CD4-positive, alpha-beta T cell treated with Interleukin-10 for 1 hour (primary cell): ENCODE measurements at places on chromosomes 7 and 10.

GRCh38 chr10:62059217-62059920, 157.9 kb downstream of the ARID5B start:
- DNase-seq, result no peak

DNA sequence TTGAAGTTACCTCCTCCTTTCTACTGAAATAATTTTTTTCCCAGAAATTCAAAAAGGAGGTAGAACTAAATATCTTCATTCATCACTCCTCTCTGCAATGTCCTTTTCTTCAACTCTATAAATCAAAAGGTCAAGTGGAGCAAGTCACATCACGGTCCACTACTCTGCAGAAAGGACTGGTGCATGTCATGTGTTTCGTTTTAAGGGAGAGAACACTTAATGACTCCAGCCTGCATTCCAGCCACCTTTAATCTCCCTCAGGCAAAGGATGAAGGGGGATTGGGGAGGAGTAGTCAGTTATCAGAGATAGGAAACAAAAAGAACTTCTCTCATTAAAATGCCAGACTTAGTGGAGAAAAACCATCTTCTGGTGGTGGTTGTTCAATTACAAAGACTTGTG, 78.9 kb downstream of the ANK3 start:
- DNase-seq, result no peak

DNA sequence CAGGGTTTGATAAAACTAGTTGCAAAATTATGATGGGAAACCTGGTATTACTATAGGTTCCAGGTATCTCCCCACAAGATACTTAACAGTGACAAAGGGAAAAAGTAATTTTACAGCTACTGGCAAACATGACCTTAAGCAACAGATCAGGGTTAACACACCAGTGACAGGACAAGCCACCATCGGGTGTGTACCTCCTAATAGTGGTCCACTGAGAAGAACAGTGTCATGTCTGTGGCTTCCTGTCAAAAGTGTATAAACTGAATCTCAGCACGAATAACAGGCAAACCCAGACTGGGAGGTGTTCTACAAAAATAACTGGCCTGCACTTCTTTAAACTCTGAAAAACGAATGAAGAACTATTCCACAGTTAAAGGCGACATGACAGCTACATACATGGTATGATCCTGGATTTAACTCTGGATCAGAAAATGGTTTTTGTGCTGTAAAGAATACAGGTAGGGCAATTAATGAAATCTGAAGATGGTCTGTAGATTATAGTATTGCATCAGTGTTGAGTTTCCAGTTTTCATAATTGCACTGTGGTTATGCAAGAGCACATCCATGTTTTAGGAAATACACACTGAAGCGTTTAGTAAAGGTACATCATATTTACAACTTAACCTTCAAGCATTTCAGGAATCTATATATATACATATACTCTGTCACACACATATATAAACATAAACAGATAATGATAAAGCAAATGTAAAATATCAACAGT, 32.0 kb upstream of the ARMS2 start:
- peak; percentile 60 for DNase-seq

DNA sequence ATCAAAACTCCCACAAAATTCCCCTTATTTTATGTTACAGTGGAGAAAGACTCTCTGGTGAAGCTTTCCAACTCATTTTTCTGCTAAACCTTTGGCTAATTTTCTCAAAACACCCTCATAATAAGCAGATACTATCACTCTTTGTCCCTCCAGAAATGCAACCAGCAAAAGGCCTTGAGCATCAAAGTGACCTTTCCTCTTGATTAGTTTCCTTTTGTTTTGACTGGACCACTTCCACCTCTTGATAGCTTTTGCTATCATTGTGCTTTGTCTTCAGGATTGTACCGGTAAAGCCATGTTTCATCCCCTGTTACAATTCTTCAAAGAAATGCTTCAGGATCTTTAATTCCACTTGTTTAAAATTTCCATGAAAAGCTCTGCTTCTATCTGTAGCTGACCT, 115.1 kb upstream of the SLC13A1 start:
- no peak for DNase-seq

DNA sequence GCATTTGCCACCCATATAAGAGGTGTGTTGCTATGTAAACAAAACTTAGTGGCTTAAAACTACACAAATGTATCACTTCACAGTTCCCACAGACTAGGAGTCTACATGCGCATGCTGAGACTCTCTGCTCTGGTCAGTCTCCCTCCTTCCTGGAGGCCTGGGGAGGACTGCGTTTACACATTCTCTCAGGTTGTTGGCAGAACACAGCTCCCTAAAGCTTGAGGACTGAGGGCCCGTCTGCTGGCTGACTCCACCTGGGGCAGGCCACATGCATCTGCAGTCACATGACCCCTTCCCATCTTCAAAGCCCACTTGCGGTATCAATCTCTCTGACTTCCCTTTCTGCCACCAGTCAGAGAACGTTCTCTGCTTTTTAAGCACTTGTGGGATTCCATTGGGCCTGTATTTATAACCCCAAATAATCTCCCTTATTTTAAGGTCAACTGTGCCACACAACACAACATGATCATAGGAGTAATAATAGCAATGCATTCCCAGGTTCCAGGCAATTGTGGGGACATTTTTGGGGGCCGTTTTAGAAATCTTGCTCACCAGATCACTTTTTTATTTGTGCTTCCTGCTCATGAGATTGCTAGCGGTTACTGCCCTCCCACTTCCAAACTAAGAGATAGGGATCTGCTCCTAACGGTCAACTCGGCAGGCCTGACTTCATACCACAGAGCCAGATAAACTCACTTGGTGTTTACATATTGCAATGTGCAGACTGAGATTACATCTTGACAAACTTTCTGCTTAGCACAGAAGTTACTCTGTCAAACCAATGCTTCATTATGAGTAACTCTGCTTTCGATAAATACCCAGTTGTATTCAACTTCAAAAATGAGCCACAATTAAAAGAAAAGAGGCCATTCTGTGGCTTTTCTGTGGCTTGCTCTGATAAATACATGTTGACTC, 96.3 kb downstream of the ALOX5 start:
- peak; percentile 47 for DNase-seq

GRCh38 chr10:29098423-29098822, 190.4 kb upstream of the LYZL1 start:
- DNase-seq, result no peak

GRCh38 chr7:94307399-94308048, 87.2 kb upstream of the COL1A2 start:
- no peak for DNase-seq

GRCh38 chr7:46880508-46881196, 701.3 kb downstream of the TNS3 start:
- DNase-seq, result no peak

DNA sequence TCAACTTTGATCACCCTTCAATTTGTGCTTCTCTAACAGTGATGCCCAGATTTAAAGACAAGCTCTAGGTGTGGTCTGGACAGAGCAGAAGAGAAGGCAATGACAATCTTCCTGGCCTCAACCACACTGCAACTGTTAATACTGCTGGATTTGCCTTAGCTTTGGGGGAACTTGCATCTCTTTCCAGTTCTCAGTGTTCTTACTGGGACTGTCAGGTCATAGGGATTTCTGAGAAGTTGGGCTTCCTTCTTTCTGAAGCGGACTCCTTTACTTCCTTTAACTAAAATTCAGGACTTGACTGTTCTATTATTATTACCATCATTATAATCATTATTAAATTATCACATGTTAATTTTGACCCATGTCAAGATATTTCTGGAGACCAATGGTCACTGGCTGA, 80.8 kb downstream of the OSBPL3 start:
- DNase-seq, result no peak

- no peak for DNase-seq
Measured at GRCh38 chr10:96456296-96456840, 57.4 kb downstream of the TLL2 start.

GRCh38 chr10:129161150-129161549, 305.9 kb upstream of the MGMT start:
- no peak for DNase-seq

GRCh38 chr7:156667110-156667426, 26.5 kb downstream of the RNF32 start:
- no peak for DNase-seq

- DNase-seq, result no peak
Measured at GRCh38 chr10:90205340-90205739, 503.9 kb downstream of the KIF20B start.

GRCh38 chr7:143210541-143210940, 11.3 kb upstream of the TAS2R40 start:
- no peak for DNase-seq

GRCh38 chr7:82506702-82507101, 63.1 kb upstream of the CACNA2D1 start:
- no peak for DNase-seq

GRCh38 chr7:88759230-88760135, at the start of gene ZNF804B:
TSS of gene ZNF804B (plus strand) at chr7:88759700. CDS start at chr7:88759977, 277 bp downstream.
- no peak for DNase-seq

GRCh38 chr7:69448071-69448470, 150.2 kb upstream of the AUTS2 start:
- DNase-seq, result no peak

- DNase-seq, result no peak
Measured at GRCh38 chr7:85612514-85612913, 425.7 kb upstream of the SEMA3D start.

DNA sequence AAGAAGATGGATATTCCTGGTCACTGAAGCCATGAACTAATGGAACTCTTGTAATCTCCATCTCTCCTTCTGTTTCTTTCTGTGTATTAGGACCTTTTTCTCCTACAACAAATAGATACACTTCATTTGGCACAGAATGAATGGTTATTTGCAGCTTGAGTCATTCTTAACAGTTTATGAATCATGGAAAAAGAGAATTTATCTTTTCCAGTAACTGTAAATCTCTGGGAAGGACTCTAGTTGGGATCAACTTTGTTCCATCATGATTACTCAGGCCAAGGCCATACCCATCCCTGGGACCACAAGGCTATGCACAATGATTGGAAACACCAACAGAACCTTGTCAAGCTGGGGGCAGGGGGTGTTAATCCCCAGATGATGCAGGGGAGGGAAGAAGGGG, 36.1 kb upstream of the MDFIC start:
- DNase-seq, result no peak

DNA sequence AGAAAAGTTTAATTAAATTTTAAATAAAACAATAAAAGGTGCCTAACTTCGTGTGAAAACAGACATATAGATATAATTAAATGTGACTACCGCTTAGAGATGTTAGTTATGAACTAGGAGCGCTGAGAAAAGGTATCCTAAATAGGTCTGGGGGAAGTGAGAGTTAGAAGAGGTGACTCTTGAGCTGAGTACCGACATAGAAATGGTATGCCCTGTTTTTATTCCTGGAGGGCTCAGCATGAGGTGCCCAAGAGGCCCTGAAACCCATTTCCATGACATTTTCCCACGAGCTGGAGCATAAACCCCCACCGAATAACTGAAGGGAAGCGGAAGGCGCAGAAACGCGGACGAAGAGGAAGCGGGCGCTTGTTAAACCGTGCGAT, 433 bp upstream of the STARD3NL start:
- no peak for DNase-seq
